ENCODE measurements at places on chromosomes 1 and 21.

GRCh38 chr1:24206516-24207394 lies 19.7 kb upstream of the IFNLR1 start:
- DNase-seq, result no peak

DNA sequence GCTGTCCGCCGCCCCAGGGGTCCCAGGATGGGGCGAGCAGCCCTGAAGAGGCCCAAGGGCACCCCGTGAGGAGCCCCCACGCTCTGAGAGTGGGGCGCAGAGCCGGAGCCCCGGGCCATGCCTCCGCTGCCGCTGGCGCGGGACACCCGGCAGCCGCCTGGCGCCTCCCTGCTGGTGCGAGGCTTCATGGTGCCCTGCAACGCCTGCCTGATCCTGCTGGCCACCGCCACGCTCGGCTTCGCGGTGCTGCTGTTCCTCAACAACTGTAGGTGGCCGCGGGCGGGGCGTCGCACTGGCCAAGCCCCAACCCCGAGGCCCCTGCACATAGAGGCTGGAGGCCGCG lies 14.5 kb downstream of the AGRN start:
- no peak for DNase-seq

- DNase-seq, result no peak
These were observed 44.7 kb downstream of the MSH4 start for GRCh38 chr1:75841421-75841820.

GRCh38 chr21:21182401-21183010 lies 184.3 kb downstream of the NCAM2 start:
- no peak for DNase-seq

DNA sequence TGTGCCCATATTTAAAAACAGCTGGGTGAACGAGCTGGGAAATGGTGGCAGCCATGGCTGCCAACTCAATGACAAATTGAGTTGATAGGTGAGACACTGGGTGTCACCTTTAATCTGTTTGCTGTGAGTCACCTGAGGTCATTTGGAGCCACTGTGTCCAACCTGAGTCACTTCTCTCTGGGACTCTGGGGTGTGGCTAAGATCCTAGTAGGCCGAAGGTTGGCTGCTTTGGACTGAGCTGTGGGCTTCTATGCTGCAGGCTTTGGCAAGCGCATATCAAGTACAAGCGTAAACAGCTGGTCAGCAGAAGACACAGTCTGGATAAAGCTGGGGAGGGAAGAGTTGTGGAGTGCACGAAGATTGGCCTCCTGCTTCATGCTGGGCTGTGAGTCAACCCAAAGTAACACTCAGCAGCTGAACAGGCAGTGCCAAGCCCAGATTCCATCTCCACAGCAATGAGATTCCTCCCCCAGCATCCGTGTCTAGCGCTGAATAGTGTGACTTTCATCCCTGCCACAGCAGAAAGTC lies 24.0 kb downstream of the TEX35 start:
- no peak for DNase-seq

DNA sequence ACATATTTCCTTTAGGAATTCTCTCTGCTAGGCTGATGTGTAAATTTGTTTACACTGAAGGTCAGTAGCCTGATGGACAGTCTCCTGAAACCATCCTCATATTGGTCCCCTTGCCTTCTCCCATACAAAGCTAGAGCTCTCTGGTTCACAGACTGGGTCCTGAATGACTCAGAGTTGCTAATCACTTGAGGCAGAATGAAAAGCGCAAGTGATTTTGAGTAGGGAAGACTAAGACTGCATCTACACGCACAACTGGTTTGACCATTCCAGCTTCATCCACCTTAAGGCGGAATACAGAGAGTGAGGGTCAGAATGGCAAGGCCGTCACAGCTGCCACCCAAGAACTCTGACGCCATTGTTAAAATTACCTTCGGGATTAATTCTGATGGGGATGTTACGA lies 70.2 kb upstream of the KIF26B start:
- DNase-seq, result no peak

GRCh38 chr1:34885405-34886247 lies 26.1 kb upstream of the SMIM12 start:
- peak; percentile 62 for DNase-seq

GRCh38 chr21:44568261-44568660 lies 5.3 kb upstream of the KRTAP10-4 start:
- DNase-seq, result no peak

DNA sequence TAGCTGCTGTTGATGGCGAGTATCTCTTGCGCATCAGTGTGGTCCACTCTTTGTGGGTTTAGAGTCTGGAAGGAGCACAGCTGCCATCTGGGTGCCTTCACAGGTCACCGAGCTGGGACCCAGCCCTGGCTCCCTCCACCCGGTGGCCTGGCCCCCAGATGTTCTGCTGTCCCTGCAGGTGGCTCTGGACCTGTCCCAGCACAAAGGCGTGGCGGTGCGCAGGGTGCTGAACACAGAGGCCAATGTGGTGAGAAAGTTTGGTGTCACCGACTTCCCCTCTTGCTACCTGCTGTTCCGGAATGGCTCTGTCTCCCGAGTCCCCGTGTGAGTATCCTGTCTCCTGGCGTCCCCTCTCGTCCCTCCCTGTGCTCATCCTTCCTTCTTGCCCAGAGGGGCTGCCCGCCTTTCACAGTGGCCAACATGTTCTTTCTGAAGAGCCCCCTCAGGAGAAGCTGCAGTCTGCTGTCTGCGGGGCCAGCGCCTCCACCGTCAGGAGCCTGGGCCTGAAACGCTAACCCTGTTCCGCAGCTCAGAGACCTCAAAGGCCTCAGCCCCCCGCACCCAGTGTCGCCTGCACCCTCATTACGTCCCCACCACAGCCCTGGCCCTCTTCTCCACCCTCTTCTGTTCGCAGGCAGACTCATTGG lies 27.4 kb downstream of the QSOX1 start:
- no peak for DNase-seq

DNA sequence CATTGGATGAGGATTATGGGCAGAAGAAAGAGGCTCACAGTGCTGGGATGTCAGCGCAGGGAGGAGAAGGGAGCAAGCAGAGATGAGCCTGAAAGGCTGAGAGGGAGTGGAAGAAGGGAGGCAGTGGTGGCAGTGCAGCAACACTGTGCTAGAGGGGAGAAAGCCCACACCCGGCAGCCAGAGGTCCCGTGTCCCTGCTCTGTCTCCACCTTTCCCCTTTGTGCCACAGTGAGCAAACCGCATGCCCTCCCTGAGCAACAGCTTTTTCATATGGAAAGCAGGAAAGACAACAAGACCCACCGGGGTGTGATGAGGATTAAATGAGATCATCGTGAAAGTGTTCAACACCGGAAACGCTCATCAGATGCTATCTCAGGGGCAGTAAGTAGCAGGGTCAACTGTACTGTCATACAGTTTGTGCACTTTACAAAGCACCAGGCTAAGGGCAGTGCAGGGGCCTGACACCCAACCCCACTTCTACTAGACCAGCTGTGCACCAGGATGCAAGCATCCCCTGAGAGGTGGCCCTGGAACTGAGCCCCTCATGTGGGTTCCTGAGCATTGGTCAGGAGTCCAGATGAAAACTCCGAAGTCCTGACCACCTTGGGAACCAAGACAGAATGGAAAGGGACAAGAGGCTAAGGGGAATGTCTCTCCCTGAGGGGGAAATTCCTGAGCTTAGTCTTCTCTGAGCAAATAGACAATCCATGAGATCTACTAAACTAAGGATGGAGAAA lies 9.1 kb downstream of the NHLH1 start:
- DNase-seq, result no peak

GRCh38 chr21:17848228-17848627 lies 29.1 kb upstream of the C21orf91 start:
- no peak for DNase-seq

- DNase-seq, result peak; percentile 20
These were observed 226.4 kb downstream of the LBR start for GRCh38 chr1:225201447-225201846.

DNA sequence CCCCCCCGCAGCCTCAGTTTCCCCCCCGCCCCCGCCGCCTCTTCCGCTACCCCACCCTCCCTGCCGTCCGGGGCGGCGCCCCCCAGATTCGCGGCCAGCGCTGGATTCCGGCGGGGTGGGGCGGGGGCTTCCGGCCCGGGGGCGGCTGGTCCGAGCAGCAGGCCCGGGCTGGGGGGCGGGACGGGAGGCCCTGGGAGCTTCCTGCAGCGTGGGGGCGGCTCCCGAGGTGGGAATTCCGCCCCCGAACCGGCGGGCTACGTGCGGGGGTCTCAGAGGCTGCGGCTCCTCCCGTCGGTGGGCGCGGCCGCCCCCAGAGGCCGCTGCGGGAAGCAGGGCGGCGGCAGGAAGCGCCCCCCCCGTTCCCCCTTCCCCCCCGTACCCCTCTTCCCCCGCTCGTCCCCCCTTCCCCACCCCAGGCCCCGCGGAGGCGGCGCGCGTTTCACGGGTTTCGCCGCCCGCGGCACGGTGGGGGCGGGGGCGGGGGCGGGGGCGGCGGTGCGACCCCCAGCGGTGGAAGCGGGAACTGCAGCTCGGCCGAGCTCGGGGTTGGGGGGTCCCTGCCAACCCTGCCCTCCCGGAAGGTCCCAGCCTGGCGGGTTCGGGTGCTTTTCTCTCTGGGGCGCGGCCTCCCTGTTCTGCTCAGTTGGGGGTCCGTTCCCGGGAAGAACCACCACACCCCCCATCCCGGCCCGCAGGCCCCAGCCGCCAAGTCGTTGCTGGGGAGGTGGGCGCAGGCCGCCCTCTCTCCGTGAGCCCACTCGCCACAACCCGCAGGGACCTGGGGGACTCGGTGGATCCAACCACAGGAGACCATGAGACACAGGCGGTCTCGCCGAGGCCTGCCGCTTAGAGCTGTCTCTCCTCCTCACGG lies 76.3 kb downstream of the MORN1 start:
- DNase-seq, result peak; percentile 11

GRCh38 chr1:186512698-186513457 lies 52.0 kb upstream of the PDC start:
- DNase-seq, result no peak

- DNase-seq, result no peak
These were observed 211.1 kb downstream of the CAMTA1 start for GRCh38 chr1:6996371-6996770.

GRCh38 chr1:235567812-235568503 lies 63.7 kb upstream of the B3GALNT2 start:
- DNase-seq, result no peak

- DNase-seq, result no peak
These were observed 10.7 kb downstream of the IVL start for GRCh38 chr1:152919071-152919470.

- no peak for DNase-seq
These were observed 53.5 kb upstream of the CD34 start for GRCh38 chr1:207964195-207964966.

GRCh38 chr1:151472856-151473731 lies 13.8 kb upstream of the POGZ start:
- no peak for DNase-seq

GRCh38 chr1:226350519-226350865 lies 41.5 kb upstream of the LIN9 start:
- no peak for DNase-seq

- DNase-seq, result no peak
These were observed 69.8 kb upstream of the FAM3B start for GRCh38 chr21:41246808-41247207.

- no peak for DNase-seq
These were observed 22.3 kb downstream of the BTG3 start for GRCh38 chr21:17590430-17590829.

- no peak for DNase-seq
These were observed 134.5 kb downstream of the HHIPL2 start for GRCh38 chr1:222413436-222413835.

DNA sequence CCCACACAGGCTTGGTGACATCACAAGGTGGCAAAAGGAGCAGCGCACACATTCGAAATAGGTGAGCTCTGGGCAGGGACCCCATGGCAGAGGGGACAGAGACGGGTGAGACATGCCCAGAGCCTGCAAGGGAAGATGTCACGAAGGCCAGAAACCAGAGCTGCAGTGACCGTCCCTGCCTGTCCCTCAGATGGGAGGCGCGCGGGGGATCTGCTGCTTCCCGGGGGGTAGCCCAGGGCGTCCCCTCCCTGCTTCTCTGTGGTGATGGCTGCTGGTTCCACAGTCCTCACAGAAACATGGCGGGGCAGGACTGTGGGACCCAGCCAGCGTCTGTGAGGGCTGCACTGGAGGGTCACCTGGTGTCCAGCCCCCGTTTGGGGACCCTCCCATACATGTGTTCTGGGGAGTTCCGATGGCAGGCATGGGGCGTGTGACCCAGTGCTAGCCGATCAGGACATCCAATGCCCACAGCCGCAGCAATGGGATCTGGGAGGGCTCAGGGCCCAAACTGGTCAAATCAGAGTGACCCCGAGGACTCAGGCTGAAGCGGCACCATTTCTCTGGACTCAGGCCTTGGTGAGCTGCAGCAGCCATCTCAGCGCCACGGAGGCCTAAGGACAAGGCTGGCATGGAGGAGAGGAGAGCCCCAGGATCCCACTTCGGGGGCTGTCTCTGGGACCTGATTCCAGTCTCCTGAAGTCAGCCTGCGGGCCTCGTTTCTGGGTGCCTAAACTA lies 20.7 kb upstream of the SPSB1 start:
- DNase-seq, result no peak

GRCh38 chr1:20440785-20441200 lies 45.2 kb downstream of the CAMK2N1 start:
- DNase-seq, result peak; percentile 5

DNA sequence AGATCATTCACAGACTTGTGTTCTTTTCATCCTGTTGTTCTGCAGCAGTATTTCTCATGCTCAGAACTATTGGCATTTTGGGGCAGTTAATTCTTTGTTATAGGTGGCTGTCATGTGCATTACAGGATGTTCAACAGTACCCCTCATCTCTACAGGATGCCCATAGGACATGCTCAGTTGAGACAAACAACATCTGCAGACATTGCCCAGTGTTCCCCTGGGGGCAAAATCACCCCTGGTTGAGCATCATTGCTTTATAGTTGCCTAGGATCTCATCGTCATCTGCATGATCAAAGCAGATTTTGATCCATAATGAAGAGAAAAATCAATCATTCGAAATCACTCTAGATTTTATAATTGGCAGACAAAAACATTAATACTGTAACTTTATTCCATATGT lies 222.5 kb upstream of the CACYBP start:
- no peak for DNase-seq

DNA sequence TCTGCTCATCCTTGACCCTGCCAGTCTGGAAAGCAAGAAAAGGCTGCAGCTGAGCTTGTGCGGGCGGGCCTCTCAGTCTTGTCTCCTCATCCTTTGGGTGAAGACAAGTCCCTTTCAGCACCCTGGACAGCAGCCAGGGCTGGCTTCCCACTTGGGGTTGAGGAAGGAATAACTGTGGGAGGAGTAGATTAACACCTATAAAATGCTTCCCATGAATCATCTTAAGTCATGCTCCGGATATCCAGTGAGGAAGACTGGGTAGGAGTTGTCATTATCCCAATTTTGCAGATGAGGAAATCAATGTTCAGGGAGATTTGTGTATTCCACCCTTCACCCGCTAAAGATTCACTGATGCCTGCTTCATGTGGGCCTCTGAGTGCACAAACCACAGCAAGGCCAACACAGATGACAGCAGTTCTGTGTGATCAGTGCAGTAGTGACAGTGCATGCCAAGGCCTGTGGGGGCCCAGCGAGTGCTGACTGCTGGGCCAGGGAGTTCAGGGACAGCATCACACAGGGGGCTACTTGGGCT lies 20.1 kb upstream of the COL16A1 start:
- no peak for DNase-seq

GRCh38 chr1:207659545-207660153 lies 14.7 kb downstream of the CR1L start:
- no peak for DNase-seq

All from NCI-H1105 treated with DMSO at 0.1 percent for 48 hours (cell line).